ENCODE measurements at places on chromosomes 16 and 17. TPM values are rescaled to one million over a fixed set of nuclear protein-coding genes. Genes with fewer than 3 reads are reported as not detected.

DNA sequence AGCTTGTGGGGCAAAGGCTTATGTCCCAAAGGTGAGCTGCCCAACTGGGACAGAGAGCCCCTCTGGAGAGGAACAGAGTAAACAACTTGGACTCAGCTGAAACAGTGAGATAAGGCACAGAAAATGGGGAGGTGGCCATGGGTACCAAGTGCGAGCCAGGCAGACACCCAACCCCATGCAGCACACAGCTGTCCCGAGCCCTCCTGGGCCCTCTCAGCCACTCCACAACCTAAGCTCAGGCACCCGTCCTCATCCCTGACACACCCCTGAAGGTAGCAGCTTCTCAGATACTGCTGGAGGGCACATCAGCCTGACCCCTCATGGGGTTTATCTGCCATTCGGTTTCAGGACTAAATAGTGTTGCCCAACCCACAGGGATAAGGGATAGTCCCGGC lies 4.8 kb upstream of the GFOD2 start:
- DNase-seq, result no peak

GRCh38 chr17:81432941-81433340 lies 37.7 kb downstream of the BAHCC1 start:
- peak; percentile 98 for DNase-seq

- no peak for DNase-seq
Measured at GRCh38 chr16:84016477-84016876, 26.1 kb downstream of the SLC38A8 start.

- DNase-seq, result no peak
Measured at GRCh38 chr17:40951011-40951622, 13.7 kb upstream of the KRT23 start.

- no peak for DNase-seq
Measured at GRCh38 chr17:78409191-78409928, 30.9 kb downstream of the PGS1 start.

DNA sequence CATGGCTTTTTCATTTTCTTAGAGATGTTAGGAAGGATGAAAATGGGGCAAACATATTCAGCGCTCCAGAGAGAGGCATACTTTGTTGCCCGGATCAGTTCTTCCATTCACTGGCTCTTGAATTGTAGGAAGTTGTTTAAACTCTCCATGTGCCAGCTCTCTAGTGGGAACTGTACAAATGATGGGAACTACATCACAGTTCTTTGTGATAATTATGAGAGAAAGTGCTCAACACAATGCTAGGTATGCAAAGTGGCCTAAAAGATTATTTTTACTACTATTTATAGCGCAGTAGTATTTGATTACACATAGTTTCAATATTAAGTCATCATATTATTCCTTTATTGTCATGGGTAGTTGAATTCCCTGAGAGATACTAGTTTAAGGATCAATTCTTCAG lies 268.5 kb downstream of the RBFOX1 start:
- DNase-seq, result no peak

ZACN gene
- not detected for total RNA-seq

DNA sequence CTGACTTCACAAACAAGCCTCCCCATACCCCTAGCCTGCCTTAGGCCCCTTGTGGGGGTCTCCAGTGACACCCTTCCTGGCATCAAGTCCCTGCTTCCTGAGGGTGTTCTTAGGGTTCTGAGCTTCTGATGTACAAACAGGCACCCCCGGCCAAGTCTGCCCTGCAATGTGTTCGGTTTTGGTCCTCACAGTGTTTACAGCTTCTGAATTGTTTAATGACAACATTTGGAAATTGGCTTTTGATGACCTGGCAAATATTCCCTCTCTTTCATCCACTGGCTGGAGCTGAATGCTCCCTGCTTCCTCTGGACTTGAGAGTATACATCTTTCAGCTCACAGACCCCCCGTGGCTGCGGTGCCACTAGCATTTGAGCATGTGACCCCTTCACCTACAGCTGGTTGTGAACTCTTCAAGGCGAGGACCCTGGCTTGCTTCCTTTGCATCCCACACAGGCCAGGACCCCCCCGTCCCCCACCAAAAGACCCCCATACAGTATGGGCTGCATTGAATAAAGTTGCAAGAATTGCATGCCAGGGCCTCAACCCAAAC lies 180.8 kb downstream of the KATNIP start:
- peak; percentile 17 for DNase-seq

All from pancreas (tissue), 10 donors.